ENCODE measurements at places on chromosomes 11 and 22.

GRCh38 chr11:44903035-44903434 is 47.6 kb downstream of the TP53I11 start:
- no peak for DNase-seq

DNA sequence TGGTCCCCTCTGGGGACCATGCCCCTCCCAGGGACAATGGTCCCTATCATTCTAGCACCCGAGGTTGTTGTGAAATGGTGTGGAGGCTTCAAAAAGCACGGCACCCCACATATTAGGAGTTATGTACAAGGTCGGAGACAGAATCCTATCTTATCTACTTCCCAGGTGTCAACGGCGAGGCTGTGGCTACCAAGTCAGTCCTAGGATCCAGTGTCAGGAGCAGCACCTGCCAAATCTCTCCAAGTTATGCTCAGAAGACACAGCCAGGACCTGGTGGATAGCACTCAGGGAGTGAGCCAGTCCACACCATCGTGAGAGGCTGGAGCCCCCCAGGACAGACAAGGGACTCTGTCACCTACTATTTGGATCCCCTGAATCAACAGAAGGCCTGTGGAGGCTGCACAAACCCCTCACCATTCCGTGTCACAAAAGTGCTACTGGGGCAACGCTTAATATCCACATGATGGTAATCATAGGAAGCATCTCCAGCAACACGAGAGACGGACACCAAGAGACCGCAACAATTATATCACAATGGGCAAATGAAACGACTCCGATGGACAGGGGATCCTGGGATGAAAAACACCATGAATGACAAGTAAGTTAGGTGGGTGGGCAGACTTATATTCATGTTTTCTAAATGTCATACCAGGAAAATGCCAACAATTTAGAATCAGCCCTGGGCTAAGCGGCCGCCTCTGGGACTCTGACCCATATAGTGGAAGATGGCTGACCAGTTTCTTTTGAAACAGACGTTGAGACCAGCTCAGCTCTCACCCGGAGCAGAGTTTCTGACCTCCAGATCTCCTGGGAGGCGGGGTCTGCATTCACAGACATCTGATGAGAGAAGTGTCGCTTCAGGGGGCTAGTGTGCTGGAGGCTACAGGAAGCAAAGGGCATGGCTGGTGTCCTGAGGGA is 108.4 kb downstream of the MED15 start:
- no peak for DNase-seq

DNA sequence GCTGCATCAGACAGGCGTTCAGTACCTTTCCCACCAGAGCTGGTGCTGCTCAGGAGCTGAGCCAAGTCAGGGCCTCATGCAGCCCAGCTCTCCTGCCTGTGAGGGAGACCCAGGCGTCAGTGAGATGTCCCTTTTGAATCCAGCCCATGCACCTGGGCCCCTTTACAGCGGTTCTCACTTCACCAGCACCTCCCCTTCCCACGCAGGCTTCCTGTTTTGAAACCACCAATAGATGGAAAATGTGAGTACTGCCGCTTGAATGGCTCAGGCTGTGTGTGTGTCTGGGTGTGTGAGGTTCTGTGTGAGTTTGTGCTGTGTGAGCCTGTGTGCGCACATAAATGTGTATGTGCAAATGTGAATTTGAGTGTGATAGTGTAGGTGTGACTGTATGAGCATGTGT is 88.4 kb downstream of the UBASH3B start:
- no peak for DNase-seq

- peak; percentile 7 for DNase-seq
These were observed 537.4 kb downstream of the TMEM135 start for GRCh38 chr11:87575088-87575487.

DNA sequence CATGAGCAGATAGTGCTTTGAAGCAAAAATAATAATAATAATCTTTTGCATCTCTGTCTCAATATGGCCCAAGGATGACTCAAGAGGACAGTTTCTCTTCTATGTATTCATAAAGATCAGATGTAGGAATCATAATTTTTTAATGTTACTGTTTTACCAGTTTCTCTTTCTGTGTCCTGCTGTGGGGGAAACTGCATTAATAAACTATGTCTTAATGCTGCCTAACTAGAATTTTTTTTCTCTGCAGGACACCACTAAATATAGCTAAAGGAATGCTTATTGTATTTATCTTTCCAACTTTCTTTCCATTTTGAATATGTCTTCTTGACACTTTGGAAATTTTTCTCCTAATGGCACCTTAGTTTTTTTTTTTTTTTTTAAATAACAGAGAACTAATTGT is 6.5 kb downstream of the FJX1 start:
- no peak for DNase-seq

GRCh38 chr11:133787379-133788141 is 57.8 kb downstream of the SPATA19 start:
- DNase-seq = no peak

GRCh38 chr11:80533463-80533862 is 1092.6 kb upstream of the TENM4 start:
- no peak for DNase-seq

GRCh38 chr22:19567157-19568009 is 43.2 kb upstream of the CLDN5 start:
- DNase-seq = no peak

DNA sequence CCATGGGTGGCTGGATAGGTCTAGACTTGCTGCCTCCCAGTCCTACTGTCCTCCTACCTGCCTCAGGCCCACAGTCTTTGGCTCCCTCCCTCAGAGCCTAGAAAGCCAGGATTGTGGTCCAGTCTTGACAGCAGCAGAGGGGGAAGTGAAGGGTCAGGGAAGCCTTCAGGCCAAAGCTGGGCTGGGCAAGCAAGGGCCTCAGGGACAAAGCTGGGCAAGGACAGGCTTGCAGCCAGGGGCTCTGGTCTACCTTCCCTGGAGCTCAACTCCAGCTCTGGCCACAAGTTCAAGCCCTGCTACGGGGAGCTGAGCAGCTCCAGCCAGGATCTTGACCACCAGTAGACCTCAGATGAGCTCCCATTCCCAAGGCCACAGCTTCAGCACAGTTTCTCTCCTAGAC is 14.9 kb downstream of the LMO1 start:
- no peak for DNase-seq

DNA sequence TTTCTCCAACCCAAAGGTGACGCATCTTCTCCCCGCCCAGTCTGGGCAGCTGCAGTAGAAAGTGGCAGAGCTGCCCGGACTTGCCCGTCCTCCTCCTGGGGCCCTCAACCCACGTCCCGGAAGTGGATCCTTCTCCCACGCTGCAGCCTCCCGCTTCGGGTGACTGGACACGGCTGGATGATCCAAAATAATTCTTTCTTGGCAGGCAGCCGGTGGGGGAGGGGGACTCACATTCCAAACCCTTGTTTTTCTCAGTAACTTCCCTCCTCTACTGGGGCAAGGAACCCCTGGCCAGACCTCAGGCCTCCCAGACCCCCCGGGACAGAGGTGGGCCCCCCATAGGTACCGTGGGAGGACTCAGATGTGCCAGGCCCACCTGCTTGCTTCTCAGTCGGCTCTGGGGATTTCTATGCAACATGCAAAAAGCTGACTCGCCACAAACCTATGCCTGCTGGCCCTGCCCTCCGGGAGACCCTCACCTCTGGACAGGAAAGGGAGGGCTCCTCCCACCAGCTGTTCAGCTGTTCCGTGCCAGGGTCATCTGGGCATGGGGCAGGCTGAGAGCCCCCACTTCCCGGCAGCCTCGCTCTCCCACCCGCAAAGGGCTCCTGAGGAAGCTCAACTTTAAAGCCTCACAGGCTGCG is 1.4 kb downstream of the PLXNB2 start:
- no peak for DNase-seq

GRCh38 chr11:94638301-94638901 is 71.2 kb downstream of the PIWIL4 start:
- no peak for DNase-seq

DNA sequence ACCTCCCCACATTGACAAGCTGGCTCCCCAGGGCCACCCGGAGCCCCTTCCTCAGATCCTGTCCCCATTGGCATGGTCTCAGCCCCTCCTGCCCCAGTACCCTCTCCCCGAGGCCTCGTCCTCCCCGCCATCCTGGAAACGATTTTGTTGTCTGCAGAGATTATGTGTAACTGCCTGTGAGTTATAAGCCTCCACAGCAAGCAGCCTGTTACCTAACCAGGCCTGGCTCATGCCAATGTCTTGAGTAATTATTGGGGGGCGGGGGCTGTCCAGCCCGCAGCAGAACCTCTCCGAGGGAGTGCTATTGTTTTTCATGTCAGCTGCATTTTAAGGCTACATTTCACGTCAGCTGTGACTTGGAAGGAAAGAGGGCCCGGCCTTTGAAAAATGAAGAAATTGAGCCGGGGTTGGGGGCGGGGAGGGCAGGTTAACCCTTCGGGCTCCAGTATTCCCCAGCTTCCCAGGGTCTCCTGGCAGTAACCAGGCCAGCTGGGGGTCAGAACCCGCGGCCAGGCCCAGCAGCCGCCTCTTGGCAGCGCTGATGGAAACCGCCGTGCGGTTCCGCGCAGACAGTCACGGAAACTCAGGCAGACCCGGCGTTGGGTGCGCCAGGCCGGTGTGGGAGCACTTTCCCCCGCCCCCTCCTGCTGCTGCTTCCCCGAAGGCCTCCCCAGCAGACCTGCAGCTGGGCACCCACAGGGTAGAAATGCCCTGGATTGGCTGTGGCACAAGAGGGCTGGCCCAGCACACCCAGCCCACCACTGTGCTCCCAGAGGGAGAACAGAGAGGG is 59.5 kb downstream of the CDKN1C start:
- DNase-seq = no peak

DNA sequence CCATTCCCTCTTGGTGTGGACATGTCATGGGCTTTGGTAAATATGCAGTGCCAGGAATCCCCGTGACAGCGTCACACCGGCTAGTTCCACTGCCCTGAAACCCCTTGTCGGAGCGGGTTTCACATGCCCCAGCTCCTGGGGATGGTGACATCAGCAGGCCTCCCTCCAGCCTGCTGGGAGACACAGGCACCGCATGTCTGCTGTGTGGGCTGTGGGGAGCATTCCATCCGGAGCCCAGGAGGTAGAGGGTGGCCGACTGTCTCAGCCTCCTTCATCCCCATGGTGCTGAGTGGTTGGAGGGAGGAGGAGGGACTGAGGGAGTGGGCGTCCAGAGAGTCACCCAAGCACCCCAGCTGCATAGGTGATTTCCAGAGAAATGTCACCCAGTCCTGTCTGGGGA is 1161.1 kb downstream of the BRD1 start:
- DNase-seq = no peak

DNA sequence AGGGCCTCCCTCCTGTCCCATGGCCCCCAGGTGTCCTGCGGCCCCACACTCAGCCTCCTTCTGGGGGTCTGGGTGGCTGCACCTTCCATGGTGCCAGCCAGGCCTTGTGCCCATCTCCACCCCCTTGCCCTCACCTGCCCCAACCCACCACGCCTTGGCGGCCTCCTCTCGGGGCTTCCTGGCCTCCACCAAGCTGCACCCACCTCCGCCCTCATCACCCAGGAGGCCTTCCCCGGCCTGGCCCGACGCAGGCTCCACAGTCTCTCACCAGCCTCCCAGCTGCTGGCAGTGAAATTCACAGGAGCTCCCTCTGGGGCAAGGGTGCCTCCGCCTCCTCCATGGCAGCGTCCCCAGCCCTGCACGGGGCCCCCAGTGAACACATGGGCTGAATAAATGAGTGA is 35.9 kb upstream of the WNT7B start:
- DNase-seq = no peak

DNA sequence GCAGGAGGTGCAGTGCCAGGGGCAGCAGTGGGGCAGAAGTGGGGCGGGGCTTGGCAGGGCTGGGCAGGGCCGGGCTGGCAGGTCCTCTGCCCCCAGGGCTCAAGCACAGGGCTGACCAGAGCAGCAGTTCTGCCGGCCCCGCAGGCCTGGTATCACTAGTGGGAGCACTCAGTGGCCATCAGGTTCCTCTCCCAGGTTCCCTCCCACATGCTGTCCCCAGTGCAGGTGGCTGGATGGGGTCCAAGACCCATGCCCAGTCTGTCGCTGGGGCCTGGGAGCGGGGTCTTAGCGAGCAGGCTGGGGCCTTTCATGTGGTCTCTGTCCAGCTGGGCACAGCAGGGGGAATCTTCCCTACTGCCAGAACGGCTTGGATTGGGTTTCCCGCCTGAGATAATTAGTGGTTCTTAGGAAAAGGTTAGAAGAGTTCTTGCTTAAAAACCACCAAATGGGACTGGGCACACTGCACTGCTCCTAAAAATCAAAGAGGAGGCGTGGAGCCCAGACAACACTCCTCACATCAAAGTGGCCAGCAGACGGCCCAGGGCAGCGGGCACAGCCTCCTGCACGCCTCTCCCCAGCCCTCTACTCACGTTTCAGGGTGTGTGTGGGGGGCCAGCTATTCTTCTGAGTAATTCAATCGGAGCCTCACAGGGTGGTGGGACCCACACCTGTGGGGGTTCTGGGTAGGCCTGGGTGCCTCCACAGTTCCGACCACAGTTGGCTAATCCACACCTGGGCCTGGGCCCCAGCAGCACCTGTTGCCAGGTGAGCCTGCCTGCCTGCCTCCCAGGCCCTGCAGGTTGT is 45.6 kb downstream of the TPCN2 start:
- no peak for DNase-seq

GRCh38 chr11:72328366-72329224 is 84.6 kb upstream of the PHOX2A start:
- no peak for DNase-seq

DNA sequence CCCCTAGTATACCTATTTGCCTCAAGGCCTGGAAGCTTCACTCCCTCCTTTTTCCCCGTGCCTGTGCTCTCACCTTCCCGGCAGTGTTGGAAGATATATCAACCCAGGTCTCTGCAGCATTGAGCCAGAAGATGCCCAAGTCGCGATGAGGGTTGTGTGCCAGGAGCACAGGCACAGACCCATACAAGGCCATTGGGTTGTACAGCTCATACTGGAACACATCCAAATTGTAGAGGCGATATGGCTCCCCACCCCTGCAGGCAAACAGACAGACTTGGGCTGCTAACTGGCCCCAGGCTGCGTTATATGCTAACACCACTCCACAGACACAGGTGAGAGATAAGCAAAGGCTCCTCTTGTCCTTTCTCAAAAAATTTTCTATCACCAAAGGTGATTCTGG is 10.7 kb upstream of the B3GAT3 start:
- no peak for DNase-seq

DNA sequence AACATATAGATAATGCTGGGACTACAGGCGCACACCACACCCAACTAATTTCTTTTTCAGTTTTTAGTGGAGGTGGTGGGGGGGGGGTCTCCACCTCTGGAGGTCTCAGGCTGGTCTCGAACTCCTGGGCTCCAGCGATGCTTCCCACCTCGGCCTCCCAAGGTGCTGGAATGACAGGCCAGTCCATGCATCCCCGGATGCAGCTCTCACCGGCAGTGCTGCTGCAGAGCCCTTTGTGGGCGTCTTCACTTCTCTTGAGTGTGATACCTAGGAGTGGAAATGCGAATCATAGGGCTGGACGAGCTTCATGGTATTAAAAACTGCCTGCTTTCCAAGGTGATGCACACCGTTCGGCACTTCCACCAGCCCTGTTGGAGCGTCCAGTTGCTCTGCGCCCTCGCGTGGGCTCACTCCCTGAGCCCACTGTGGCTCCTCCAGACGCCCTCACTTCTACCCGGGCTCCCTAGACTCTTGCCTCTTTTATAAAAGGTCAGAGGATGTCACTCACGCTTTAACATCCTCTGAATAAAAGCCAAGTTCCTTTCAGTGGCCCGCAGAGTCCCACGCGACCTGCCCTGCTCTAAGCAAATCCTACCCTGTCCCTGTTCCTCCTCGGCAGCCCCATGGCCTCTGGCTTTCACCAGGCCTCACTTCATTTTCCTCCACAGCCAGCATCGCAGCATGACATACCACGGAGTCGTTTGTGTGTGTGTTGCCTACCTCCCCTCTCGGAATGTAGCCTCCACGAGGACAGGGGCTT is 837 bp upstream of the BID start:
- no peak for DNase-seq

- peak; percentile 73 for DNase-seq
These were observed 1.6 kb upstream of the MCAM start for GRCh38 chr11:119318240-119319135.

Data from SK-N-DZ (cell line).